CD4-positive, alpha-beta T cell treated with Interleukin-17A for 4 hours (primary cell): ENCODE measurements at places on chromosomes 5 and 9.

DNA sequence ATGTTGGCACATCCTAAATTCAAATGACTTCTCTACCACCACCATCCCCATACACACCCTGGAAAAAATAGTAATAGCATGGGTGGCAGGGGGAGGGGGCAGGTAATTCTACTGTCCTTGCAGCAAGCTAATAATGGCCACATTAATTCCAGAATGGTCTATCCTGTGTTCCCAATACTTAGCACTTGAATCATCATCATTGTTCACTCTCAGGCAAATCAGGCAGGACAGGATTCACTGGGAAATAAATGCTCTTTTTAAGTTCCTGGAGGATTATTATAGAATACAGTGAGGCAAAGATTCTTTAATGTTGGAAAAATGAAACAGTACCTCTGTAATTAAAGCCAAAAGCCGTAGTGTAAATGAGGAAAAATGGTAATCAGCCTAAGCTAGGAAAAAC lies 254.5 kb downstream of the ARRDC3 start:
- no peak for DNase-seq

- no peak for DNase-seq
Observed at GRCh38 chr5:57720656-57721055, 238.0 kb upstream of the ACTBL2 start.

- DNase-seq: no peak
Observed at GRCh38 chr5:96821260-96821916, 13.6 kb upstream of the ERAP1 start.

DNA sequence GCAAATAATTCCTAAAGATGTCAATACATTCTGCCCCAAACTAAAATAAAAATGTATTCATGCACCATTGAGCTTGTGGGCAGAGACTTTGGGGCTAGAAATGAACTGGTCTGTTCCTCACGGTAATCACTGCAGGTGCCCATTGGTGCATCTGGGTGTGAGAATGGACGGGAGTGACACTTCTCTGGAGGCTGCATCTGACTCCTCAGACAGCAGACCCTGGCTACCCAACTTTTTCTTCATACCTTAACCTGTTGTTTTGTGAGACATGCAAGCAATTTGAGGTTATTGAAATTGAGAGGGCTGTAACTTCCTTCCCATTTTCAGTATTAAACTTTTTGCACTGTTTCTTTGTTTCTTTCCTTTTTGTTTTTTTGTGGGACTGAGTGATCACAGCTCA lies 333.4 kb downstream of the ICE1 start:
- no peak for DNase-seq

- no peak for DNase-seq
Observed at GRCh38 chr5:568061-568781, 43.9 kb upstream of the CEP72 start.

DNA sequence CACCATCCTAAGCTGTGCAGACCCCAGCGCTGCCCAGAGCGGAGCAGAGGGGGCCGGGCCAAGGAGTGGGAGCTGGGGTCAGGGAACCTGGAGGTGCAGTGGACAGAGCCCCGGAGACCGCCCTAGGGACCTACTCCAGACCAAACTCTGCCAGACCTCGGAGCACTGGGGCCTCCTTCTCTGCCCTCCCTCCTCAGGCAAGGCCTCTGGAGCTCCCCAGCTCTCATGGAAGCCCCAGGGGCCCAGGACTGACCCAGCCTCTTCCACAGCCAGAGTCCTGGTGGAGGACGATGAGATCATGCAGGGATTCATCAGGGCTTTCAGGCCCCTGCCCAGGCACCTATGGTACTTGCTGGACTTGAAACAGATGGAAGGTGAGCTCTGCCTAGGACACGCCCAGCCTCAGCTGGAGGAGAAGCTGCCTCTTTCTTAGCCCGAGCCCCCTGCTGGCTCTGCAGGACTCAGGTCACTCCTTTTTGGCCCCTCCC lies 3.6 kb downstream of the PAEP start:
- no peak for DNase-seq
